Stimulated activated CD4-positive, alpha-beta T cell treated with anti-CD3 and anti-CD28 coated beads, Interleukin-2, amount 100 ng/mL, for 4 hours (primary cell): ENCODE measurements at places on chromosomes 1 and 21.
A peak's percentile ranks its signal among the peaks of the same experiment; 100 is the strongest.

DNA sequence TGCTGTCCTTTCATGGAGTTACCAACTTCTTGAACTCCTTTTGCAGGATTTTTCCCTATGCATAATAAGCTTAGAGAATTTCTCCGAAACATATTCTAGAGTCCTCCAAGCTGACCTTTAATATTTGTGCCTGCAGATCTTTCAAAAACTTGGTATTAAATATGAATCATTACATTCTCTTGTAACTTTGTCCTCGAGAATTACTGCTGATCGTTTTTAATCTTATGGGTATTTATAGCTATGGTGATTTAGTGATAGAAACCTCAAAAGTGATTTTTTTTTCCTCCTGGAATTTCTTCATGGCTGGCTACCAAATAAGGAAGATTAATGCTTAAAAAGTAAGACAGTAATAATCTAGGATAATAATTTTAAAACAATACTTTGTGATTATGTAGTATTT is 39.1 kb downstream of the MAP3K21 start:
- DNase-seq: no peak

DNA sequence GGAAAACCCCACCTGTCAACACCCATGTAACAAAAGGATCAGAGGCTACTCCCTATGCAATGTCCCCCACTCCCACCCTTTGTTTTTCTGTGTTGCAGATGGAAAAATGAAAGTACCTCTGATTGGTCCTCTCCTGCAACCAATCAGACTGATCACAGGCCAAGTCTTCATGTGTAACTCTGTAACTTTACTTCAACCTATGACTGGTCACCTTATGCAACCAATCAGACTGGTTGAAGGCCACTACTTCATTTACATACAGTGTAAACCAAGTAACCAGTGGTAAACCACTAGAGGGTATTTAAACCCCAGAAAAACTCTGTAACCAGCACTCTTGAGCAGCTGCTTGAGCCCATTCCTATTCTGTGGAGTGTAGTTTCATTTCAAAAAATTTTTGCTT is 266.3 kb upstream of the OLFM3 start:
- DNase-seq: no peak

DNA sequence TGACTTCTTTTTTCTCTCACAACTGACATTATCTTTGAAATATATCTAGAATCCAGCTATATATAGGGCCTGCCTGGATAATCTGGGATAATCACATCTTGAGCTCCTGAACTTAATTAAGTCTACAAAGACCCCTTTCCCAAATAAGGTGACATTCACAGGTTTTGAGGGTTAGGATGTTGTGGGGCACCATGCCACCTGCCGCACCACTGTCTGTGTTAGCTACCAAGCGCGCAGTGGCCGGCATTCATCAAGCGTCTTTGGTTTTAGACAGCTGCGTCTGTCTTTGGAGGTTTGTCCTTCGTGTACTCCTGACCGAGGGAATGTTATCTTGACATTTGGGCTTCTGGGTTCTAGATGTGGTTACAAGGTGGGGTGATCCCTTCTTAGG is 7.5 kb downstream of the TRAPPC10 start:
- no peak for DNase-seq

DNA sequence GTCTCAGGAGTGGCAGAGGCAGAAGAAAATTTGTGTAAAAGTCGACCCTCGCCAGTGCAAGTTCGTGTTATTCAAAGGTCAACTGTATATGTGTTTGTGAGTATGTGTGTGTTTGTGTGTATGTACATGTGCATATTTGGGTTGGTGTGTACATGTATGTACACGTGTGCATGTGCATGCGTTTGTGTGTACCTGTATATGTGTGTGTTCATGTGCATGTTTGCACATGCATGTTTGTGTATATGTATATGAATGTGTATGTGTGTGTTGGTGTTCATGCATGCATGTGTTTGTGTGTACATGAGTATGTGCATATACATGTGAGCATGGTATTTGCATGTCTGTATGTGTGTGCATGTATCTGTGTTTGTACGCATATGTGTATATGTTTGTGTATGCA is 21.7 kb upstream of the TENT5C start:
- DNase-seq: no peak

GRCh38 chr1:12573015-12573825 is 44.8 kb downstream of the DHRS3 start:
- DNase-seq: no peak

- DNase-seq: peak; percentile 10
Measured at GRCh38 chr1:29849038-29849750, 612.9 kb downstream of the PTPRU start.

- no peak for DNase-seq
Measured at GRCh38 chr21:45266518-45267389, 20.9 kb downstream of the POFUT2 start.

GRCh38 chr1:24921938-24922662 is 8.0 kb downstream of the RUNX3 start:
- DNase-seq: no peak

- DNase-seq: peak; percentile 60
Measured at GRCh38 chr1:153922076-153922971, 448 bp downstream of the GATAD2B start.

- no peak for DNase-seq
Measured at GRCh38 chr21:42411891-42412635, 8.4 kb downstream of the UBASH3A start.

DNA sequence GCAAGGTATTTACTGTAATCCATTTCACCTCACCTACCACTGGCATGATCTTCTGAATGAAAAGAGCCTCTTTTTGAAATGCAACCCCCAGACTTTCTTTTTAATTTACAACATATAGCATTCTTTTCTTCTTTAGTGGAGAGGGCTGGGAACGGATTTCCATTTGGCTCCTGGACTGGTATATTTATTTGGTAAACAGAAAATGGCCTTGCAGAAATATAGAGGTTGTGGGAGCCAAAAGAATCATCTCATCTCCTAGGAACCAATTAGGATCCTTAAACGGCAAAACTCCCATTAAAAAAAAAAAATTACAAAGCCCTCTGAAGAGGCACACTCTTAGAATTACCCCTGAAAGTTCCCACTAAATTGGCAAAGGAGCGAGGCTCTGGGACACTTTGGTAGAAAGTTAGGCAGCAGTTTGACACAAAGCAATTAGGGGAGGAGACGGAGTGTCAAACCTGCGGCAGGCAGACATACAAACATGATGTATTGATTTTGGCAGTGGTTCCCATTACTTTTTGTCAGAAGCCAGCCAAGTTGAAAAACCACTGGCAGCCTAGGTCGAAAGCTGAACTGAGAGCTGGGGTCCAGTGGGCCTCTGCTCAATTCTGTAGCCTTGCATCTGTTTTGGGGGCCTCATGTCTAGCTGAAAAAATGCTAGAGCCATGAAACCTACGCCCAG is 135.1 kb upstream of the MAGI3 start:
- DNase-seq: no peak

- DNase-seq: no peak
Measured at GRCh38 chr1:226722901-226723656, 16.0 kb downstream of the ITPKB start.

GRCh38 chr1:47507881-47508701 is 70.2 kb downstream of the FOXD2 start:
- DNase-seq: peak; percentile 14

- no peak for DNase-seq
Measured at GRCh38 chr1:203306089-203306964, 1.0 kb downstream of the BTG2 start.

- DNase-seq: no peak
Measured at GRCh38 chr21:35204850-35205541, 155.9 kb upstream of the RUNX1 start.

- DNase-seq: peak; percentile 41
Measured at GRCh38 chr1:26787381-26787705, 407 bp upstream of the PIGV start.

DNA sequence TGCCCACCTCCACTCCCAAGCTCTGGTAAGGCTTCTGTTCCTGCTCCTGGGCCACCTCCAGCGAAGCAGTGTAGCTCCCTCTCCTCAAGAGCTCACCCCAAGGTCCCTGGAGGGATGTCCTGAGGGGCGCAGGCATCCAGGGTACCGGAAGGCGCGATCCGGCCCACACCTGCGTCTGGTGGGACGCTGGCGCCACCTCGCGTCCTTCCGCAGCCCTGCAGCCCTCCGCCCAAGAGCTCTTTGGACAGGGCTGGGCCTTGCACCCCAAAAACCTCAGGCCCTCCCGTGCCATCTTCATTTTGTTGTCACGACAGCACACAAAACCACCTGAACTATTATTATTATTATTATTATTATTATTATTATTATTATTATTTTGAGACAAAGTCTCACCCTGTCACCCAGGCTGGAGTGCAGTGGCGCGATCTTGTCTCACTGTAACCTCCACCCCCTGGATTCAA is 49.2 kb upstream of the PAX7 start:
- no peak for DNase-seq

DNA sequence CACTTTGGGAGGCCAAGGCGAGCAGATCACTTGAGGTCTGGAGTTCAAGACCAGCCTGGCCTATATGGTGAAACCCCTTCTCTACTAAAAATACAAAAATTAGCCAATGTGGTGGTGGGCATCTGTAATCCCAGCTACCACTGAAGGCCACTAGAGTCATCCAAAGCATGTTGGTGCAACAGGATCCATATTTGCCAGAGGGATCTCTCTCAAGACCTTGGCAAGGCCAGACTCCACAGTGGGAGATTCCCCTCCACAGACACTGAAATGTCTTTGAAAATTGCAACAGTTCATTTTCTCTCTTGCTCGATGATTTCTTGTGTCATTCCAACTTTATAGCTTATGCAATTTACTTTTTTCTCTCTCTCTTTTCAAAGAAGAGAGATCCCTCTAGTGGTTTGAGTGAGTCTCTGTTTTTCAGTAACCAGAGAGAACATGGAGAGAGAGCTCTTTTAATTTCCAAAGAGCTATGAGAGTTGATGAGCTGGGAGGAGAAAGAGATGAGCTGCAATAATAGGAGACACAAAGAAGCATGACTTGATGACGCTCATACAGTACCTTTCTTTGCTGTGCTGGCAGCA is 176.8 kb upstream of the USP25 start:
- no peak for DNase-seq

GRCh38 chr1:84726593-84727499 is 36.6 kb upstream of the SSX2IP start:
- no peak for DNase-seq

DNA sequence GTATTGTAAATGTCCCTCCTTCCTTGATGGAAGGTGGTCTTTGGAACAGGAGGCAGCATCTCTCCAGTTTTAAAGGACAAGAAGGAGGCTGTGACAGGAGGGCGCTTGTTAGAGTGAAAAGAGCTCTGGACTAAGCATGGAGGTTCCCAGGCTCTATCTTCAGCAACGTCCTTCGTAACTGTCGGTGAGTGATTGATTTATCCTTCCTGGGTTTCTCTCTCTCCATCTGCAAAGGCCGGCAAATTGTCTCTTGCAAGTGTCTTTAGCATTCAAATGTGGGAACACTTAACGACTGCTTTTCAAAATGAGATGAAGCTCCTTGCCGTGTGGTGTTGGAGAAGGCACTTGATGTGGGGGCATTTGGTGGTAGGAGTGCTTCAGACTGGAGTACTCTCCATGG is 15.2 kb downstream of the S100A11 start:
- DNase-seq: no peak

DNA sequence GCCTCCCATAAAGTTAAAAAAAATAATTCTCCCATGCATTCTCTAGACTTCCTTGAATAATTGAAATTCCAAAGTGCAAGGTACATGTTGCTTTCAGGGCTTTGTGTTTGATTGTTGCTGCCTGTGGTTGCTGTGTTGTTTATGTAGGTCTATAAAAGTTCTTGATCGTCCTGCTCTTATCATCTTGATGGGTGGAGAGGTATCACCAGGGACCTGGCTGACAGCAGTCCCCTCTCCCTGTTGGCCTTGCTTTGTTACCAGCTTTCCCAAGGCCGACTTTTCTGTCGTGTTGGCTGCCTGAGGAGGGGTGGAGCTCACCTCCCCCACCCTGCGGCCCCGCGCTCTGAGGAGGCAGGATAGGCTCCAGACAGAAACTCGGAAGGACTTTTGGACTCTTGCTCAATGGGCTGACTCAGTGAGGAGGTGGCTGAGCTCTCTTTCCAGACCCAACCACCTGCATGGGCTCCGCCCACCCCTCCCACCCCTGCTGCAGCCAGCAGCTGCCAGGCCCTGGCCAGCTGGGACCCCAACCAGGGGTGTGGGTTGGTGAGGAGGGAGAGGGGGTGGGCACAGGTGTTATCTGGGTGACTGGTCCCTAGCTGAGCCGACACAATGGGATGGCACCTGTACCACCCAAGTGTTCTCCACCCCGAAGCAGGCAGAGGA is 2.0 kb downstream of the INAVA start:
- no peak for DNase-seq

- no peak for DNase-seq
Measured at GRCh38 chr1:190376044-190376443, 101.6 kb downstream of the BRINP3 start.

- no peak for DNase-seq
Measured at GRCh38 chr1:202245391-202245790, 51.8 kb downstream of the LGR6 start.
